Esophagus muscularis mucosa (tissue), 4 donors: ENCODE measurements at places on chromosomes 3 and 15. TPM values are rescaled to one million over a fixed set of nuclear protein-coding genes. Genes with fewer than 3 reads are reported as not detected.

- DNase-seq = no peak
Measured at GRCh38 chr15:90367576-90367975, 15.5 kb downstream of the ZNF774 start.

DNA sequence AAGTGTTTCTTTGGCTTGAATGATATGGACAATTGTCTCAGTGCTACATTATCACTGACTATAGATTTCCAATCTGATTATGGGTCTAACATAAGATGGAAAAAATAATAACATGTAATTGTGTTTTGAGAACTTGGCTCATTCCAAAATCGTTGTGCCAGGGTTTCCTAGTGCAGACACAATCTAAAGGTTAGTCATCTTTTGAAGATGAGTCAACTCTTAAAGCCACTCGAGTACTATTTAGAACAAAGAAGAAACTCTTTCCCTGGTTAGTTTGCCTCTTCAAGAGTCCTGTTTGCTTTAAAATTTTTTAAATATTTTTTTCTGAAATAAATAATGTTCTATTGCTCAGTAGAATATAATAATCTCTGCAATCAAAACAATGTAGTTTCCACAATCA, 301.0 kb downstream of the CADM2 start:
- no peak for DNase-seq

GRCh38 chr15:66611257-66612053, 45.7 kb upstream of the LCTL start:
- DNase-seq = no peak

Gene SNX22
- 0.19 TPM for total RNA-seq

Gene MST1R
- 1.7 TPM for total RNA-seq

DNA sequence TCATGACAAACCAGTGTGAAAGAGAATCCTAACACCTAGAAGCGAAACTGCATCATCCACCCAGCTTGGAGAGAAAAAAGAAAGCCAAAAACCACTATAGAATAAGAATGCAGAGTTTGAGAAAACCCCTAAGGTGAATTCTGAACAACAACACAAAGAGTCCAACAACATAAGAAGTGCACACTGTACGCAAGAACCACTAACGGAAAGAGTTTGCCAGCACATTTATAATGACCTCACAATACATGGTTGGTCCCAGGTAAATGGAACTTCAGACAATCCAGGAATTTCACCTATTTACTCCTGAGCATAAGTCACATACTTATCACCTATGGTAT, 128.3 kb upstream of the BHLHE40 start:
- no peak for DNase-seq

DNA sequence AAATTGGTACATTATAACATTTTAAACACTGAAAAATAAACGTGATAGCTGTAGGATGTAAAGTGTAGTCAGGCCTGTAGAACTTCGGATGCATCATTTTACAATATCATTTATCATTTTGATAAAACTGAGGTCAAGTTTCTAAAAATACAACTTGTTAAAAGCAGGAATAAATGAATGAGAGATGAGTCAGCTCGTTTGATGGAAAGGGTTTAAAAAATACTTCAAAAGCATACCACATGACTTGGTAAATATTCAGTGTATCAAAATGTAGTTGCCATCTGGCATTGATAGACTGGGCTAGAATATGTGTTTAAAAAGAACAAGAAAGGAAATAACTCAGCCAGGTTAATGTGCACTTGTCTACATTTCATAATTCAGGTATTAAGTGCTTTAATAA, 357.0 kb downstream of the TIGIT start:
- DNase-seq = no peak

DNA sequence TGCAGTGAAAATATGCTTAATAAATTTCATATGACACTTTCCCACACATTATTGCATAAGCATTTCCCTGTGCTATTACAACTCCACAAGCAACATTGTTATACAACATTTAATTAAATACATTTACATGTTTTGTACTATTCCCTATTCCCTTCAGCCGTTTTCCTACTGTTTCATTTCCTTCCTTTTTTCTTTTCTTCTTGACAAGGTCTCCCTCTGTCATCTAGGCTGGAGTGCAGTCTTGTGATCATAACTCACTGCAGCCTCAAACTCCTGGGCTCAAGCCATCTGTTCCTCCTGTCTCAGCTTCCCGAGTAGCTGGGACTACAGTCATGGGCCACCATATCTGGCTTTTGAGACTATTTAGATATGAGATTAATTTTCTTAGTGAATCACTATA, 254.7 kb downstream of the NFKBIZ start:
- no peak for DNase-seq

Gene STRA6
- 0.83 TPM for total RNA-seq

Gene CPN2
- total RNA-seq = not detected

GRCh38 chr15:50064673-50065072, 54.4 kb downstream of the ATP8B4 start:
- DNase-seq = no peak

DNA sequence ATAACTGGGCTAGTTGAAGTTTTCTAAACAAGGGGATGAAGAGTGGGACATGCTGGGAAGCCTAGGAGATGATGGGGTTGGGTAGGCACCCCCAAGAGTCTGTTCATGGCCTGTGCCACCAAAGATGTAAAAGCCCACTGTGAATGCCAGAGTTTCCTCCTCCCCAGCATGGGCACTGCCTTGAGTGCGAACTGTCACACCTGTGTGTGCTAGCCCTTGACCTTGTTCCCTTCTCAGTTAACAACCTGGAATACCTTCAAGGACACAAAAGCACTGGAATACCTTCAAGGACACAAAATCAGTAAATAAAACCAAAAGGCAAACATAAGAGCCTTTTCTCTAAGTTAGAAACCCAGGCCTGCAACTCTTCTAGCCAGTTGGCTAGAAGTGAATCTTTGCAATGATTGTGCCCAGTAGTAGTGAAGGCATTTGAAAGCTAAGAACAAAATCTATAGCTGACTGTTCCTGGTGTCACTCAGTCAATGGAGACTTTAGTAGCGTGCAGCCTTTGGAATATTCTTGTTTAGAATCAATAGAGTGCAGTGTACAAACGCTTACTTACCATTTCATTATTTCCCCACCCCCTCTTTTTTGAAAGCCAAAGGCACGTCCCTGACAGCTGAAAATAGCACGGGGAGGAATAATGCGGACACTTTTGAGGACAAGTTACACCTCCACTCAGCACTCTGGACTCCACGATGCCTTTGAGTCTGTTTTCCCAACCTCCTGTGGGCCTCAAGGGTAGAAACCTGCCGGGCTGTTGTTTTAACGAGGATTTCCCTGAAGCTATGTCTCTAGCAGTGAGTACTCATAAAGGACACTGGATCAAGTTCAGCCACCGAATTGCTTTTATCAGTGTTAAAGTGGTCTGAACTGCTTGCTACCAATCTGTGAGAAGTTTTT, 24.2 kb downstream of the PSMD6 start:
- no peak for DNase-seq

Gene HCN4
- total RNA-seq = not detected

Gene P2RY12
- total RNA-seq = 1.5 TPM

DNA sequence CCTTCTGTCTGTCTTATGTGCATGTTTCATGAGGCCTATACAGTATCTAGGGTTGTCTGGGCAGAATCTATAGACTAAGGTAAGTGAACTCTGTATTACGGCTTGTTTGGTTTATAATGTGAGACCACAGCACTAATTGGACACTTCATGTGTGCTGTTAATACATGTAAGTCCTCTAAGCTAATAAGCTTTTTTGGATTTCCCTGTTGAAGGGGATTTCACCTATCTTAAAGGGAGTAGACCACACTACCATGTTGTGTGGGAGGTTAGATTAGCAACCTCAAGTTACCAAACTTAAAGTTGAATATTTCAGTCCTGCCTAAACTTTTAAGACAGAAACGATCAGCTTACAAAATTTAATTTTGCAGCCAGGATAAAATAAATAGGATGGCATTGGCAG, 189.8 kb upstream of the GOLIM4 start:
- DNase-seq = no peak

Gene EIF4G1
- 353 TPM for total RNA-seq

- DNase-seq = no peak
Measured at GRCh38 chr3:126751611-126752302, 47.7 kb downstream of the CHCHD6 start.

DNA sequence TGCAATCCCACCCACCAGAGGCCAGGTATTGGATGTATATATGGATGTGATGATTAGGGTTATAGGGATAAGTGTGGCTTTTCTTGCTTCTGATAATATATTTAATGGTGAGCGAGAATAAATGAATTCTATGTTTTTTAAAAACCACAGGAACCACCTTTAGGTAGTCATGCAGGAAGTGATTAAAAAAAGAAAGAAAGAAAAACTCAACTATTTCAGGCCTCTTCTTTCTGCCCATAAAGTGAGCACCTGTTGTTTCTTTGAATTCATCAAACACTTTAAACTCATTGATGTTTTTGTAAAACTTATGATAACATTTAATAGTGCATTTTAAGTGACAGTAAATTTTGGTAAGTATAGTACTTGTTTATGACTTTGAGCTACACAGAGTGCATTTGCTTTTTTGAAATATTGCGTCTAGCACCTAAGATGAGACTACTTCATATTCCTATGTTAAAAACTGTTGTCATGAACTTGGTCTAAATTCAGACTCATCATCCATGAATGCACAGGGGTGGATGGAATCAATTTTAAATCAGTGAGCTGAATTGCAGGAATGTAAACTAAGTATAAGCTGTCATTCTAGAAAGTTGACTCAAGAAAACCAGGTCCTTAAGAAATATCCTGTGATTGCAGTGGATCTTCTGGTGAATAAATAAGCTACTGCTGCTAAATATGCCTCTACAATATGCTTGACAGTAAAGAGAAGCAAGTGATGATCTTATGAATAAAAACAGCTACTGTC, 764.4 kb upstream of the NECTIN3 start:
- DNase-seq = no peak

Gene EOMES
- total RNA-seq = not detected

Gene TRPM1
- total RNA-seq = not detected

GRCh38 chr15:79221696-79222095, 60.8 kb upstream of the ANKRD34C start:
- no peak for DNase-seq

Gene KBTBD12
- total RNA-seq = 3.8 TPM

- no peak for DNase-seq
Measured at GRCh38 chr15:63843901-63844317, 10.2 kb upstream of the HERC1 start.

DNA sequence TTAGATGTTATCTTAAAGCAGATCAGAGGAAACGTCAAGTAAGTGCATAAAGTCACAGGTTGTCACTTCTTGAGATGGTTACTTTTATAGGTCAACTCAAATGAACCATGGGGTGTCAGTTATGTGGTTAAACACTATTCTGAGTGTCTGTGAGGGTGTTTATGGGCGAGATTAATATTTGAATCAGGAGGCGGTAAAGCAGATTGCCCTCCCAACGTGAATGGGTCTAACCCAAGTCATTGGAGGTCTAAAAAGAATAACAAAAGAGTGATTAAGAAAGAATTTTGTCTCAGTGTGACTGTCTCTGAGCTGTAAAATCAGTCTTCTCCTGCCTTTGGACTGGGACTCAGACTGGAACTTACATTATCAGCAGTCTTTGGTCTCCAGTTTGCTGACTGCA, 977.5 kb downstream of the NAALADL2 start:
- no peak for DNase-seq

- no peak for DNase-seq
Measured at GRCh38 chr3:55545995-55546394, 58.9 kb upstream of the WNT5A start.

Gene ZNF662
- total RNA-seq = 4.0 TPM

Gene GOLGA6L10
- 1.7 TPM for total RNA-seq

DNA sequence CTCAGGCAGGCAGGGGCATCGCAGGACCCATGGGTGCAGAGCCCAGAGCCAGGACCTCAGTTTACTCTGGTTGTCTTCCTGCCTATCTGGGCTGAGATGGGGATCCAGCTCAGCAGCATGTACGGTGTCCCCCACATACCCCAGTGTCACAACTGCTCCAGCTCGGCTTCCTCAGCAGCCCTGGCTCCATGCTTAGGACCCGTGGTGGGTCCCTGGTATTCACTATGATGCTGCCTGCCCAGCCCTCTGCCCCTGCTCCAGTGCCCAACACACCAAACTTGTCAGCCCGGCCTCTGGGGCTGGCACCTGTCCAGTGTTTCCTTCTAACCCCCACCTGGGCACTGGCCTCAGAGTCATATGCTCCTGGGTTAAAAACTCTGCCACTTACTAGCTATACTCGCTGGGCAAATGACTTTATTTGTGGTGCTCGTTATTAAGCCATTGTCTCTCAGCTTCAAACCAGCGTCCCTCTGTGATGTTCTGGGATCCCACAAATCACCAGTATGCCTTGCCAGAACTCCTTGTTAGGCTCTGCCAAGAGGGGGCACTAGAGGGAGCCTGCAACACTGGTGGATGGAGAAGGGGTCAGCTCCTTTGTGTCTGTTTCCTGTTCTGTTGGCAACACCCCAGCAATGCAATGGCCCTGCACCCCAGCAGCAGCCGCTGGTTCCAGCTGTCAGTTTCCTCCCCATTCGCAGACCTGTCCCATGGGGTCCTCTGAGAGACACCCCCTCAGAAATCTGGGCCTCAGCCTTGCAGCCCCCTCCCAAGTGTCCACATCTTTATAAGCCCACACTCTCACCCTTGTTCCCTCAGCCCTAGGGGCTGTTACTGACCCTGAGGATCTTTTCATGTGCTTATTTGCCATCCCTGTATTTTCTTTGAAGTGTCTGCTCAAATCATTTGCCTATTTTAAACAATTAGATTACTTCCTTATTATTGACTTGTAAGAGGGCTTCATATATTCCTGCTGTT, 24.1 kb upstream of the MRPS22 start:
- no peak for DNase-seq

Gene TGFBR2
- total RNA-seq = 292 TPM

Gene CHST14
- total RNA-seq = 13.0 TPM

Gene DAZL
- total RNA-seq = not detected

Gene AMIGO3
- 1.2 TPM for total RNA-seq

Gene ZNF106
- total RNA-seq = 416 TPM

DNA sequence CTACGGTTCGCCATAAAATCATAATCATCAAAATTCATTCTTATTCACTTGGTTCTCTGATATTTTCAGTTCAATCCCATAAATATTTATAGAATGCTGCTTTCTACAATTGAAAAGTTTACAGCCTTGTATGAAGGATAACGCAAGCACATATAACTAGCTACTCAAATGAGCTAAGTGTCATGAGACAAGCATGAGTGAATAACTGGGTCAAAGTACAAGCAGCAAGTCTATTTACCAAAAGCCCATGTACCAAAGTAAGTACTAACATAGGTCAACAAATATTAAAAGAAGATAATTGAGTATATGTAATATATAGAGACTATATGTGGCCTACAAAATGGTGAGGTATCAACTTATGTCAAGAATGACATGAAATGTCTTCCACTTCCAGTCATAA, 596.6 kb downstream of the GBE1 start:
- DNase-seq = no peak

Gene LDHAL6B
- total RNA-seq = not detected

Gene SELENOK
- 75.3 TPM for total RNA-seq

Gene SLC24A5
- not detected for total RNA-seq

GRCh38 chr15:99508852-99509251, 56.9 kb upstream of the MEF2A start:
- no peak for DNase-seq

DNA sequence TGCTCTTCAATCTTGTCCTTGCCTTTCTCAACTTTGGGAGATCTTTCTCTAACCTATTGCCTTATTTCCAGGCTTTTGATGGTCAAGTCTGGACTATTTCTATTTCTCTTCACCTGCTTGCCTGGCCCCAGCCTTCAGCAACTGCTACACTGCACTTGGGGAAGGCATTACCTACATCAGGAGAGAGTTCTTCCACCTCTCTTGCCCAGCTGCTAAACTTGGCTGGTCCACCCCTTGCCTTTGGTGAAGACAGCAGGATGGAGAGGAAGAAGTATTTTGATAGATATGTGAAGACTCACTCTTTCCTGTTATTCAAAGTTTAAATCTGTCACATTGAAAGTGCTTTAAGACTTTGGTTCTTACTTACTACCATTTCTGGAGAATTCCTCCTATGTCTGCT, 574.8 kb downstream of the ZPLD1 start:
- DNase-seq = no peak
